ENCODE measurements at places on chromosomes 12 and 14. TPM values are rescaled to one million over a fixed set of nuclear protein-coding genes. Genes with fewer than 3 reads are reported as not detected.

DNA sequence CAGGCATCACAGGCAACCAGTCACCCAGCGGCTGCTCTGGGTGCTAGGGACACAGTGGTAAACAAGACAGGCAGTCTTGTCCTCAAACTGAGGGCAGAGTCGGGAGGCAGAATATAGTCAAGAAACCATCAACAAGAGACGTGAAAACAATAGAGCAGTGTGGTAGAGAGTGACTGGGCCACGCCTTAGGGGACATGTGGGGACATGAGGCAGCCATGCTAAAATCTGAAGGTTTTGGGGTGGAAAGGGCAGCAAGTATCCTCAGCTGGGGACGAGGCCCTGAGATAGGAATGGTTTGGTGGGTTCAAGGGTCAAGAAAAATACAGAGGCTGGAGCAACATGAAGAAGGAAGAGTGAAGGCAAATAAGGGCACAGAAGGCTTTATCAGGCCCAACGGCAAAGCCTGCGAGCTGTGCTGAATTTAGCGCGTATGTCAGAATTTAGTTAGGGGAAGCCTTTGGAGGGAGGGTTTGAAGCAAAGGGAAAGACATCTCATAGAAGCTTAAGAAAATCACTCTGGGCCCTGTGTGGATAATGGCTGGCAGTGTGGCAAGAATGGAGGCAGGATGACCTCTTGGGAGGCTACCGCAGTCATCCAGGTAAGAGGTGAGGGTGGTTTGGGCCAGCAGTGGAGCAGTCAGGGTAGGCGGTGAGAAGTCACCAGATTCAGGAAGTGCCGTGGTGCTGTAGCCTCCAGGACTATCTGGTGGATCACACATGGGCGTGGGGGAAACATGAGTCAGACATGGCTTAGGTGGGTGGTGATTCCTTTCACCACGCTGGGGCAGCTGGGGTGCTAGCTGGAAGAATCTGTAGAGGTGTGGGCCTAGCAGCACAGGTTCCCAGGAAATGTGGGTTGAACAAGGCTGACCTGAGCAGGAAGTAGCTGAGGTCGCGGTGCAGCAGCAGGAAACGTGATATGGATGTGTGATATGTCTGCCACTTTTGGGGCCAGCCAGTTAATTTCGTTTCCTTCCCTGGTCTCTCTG, 3.0 kb downstream of the EVL start:
- H3K27me3 ChIP-seq: no peaks in the 10 kb centered on the region
- peaks cover 17% of the 10 kb centered on the region for H3K4me1 ChIP-seq
- no peaks in the 10 kb centered on the region for H3K36me3 ChIP-seq
- H3K4me3 ChIP-seq: no peak overlapping the region
- DNase-seq: no peak

DNA sequence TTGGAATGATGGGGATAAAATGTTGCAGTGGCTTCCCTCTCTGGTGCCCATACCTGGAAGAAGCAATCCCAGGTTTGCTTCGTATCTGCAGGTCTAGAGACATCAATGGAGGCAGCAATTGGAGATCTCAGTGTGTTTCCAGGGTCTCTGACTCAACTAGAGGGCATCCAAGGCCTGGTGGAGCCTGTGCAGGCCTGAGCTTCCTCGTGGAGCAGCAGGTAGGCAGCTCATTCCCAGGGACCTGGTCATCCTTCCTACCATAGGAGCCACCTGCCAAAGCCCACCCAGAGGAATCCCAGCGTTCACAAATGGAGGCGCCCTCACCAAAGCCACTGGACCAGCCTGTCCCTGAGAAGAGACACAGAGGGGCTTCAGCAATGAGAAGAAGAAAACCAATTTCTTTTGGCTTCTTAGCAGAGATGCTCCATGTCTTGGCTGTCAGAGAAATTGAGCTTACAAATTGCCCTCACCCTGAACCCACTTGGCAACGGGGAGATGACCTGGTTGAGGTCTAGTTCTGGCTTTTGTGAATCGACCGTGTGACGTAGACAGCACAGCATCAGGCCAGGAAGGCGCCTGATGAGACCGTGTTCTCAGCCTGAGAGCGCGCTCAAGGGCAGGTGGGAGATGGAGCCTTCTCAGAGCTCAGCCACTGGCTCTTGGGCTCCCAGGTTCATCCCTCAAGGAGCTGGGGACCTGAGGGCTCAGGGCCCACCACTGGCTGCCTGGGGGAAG, 283.6 kb downstream of the DPF3 start:
- peaks cover 5% of the 10 kb centered on the region for H3K36me3 ChIP-seq
- DNase-seq: no peak
- H3K4me1 ChIP-seq: peaks cover 23% of the 10 kb centered on the region

DNA sequence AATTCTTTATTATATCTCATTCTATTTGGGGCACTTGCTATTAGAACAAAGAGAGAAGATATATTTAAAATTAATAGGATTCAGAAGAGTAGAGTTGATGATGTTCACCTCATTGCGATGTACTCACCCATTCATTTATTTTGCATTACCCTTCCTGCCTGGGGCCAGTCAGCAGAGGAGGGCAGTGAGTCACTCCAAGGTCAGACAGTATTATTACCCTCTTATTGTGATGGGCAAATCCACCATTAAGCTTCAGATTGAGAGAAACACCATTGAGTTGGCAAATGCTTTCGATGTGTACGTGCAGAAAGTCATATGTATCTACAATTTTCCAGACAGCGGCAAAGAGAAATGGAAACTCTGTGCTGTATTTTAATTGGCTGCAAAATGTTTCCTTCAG, 134.2 kb downstream of the BICD1 start:
- no peak for DNase-seq
- no peak overlapping the region for H3K27ac ChIP-seq
- no peaks in the 10 kb centered on the region for H3K36me3 ChIP-seq
- H3K4me1 ChIP-seq: no peaks in the 10 kb centered on the region
- H3K27me3 ChIP-seq: no peaks in the 10 kb centered on the region

DNA sequence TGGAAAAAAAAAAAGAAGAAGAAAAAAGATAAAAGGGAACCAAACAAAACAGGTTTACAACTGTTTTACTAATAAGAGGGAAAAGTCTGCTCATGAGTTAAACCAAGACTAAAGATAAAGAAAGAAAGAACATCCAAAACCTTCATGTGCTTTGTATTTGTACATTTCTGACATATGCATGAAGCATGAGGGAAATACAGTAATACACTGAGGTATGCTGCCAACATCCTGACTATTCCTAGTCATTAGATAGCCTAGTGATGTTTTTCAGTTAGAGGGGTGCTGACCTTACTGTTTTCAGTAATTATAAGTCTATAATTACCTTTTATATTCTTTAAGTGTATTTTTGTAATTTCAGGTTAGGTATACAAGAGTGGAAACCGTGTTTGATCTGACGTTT, 793.3 kb downstream of the DIO2 start:
- H3K27me3 ChIP-seq: no peaks in the 10 kb centered on the region
- no peak overlapping the region for H3K27ac ChIP-seq
- no peak overlapping the region for H3K4me3 ChIP-seq
- H3K4me1 ChIP-seq: no peaks in the 10 kb centered on the region
- no peaks in the 10 kb centered on the region for H3K36me3 ChIP-seq

DNA sequence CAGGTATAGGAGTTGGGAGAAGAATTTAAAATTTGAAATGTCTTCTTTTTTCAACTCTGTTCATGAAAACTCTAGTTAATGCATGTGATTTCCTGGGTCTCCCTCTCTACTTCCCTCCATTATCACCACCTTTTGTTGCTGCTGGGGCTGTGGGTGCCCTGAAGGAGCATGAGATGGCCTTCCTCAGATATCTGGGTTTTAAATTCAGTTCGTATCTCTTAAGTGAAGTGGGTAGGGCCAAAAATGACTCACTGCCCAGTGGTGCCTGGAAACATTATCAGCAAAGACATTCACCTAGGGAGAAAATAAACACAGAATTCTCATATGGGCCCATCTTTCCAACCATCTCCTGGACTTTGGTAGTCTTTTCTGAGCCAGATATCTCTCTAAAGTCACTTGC, 234.9 kb upstream of the PLEKHG7 start:
- no peak for DNase-seq
- no peaks in the 10 kb centered on the region for H3K36me3 ChIP-seq
- H3K27me3 ChIP-seq: no peaks in the 10 kb centered on the region
- H3K4me1 ChIP-seq: peaks cover 4% of the 10 kb centered on the region

- peak overlapping the region; percentile 67 for H3K4me3 ChIP-seq
- H3K4me1 ChIP-seq: peaks cover 56% of the 10 kb centered on the region
- DNase-seq: no peak
These were observed 629 bp downstream of the FBRSL1 start for GRCh38 chr12:132490422-132491137.

DNA sequence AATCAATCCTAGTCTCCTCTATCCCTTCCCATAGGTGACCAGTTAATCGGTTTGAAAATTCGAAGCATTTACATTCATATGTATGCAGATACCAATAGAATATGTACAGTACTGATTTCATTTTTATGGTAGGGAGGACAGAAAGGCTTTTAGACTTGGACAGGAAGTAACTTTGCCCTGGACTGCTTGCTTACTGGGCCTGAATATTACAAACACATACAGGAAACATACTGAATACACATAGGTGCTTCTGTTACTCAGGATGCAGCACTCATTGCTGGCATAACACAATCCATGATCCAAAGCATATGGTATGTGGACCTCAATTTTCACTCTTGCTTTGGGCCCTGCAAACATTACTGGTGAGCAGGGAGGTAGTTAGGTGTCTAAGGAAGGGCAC, 71.1 kb downstream of the CATSPERB start:
- H3K4me3 ChIP-seq: no peak overlapping the region
- H3K27ac ChIP-seq: no peak overlapping the region
- no peak for DNase-seq
- no peaks in the 10 kb centered on the region for H3K27me3 ChIP-seq

PPP1R36 gene
- total RNA-seq: 1.4 TPM

DNA sequence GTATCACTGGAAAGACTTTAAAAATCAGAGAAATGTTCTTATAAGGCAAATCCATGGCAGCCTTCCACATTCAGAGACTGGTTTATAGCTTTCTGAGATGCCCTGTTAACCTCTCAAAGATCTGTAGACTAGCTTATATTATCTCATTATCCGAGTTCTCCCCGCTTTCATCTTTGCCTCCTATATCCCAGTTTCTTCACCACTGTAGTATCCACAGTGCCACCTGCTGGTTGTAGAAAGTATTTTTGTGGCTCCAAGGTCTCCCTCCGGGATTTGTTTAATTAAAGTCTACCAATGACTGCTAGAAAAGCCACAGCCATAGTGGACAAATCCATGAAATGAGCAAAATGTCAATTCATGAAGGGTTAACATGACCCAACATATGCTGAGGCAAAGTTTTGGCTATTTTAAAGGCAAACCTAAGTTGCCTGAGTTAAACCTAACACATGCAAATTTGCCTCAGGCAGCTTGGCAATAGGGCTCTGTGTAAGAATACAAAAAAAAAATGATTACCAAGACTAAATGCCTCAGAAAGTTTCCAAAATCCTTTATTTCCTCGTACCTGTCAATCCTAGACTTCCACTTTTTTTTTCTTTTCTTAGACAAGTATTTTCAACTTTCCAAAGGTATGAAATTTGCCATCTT, 218.8 kb upstream of the BMP4 start:
- no peaks in the 10 kb centered on the region for H3K4me1 ChIP-seq
- H3K27me3 ChIP-seq: peaks cover 2% of the 10 kb centered on the region
- H3K4me3 ChIP-seq: no peak overlapping the region
- no peaks in the 10 kb centered on the region for H3K36me3 ChIP-seq
- peak; percentile 62 for DNase-seq

SIX4 gene
- total RNA-seq: 10.9 TPM

All from spinal cord (tissue), 10 donors.